Activated gamma-delta T cell treated with Interleukin-2 at 50 U/mL for 16 hours (primary cell): ENCODE measurements at places on chromosomes 4 and X.

- DNase-seq = no peak
Observed at GRCh38 chrX:24426340-24426913, 38.7 kb upstream of the PDK3 start.

GRCh38 chr4:48450740-48451139, 32.4 kb upstream of the SLC10A4 start:
- no peak for DNase-seq

- no peak for DNase-seq
Observed at GRCh38 chrX:150411656-150412055, 48.5 kb downstream of the MAMLD1 start.

GRCh38 chr4:114654592-114654991, 56.0 kb downstream of the UGT8 start:
- no peak for DNase-seq

DNA sequence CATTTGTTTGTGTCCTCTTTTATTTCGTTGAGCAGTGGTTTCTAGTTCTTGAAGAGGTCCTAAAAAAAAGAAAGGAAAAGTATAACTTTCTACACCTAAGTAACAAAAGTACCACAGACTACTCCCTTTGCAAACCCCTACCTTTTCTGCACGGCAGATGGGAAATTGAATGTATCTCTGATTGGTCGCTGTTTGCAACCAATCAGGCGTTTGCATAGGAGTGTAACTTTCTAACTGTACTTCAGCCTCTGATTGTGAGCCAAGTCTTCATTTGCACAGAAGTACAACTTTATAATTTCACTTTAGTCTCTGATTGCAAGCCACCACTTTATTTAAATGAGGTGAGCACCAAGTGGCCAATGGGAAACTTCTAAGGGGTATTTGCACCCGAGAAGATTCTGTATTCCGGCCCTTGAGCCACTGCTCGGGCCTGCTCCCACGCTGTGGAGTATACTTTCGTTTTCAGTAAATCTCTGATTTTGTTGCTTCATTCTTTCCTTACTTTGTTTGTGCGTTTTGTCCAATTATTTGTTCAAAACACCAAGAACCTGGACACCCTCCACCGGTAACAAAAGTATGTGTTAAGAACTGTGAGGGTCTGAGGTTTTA, 40.3 kb upstream of the FHL1 start:
- DNase-seq = no peak

- DNase-seq = no peak
Observed at GRCh38 chr4:42906891-42907759, 14.6 kb downstream of the GRXCR1 start.

- no peak for DNase-seq
Observed at GRCh38 chr4:114601304-114602052, 2.9 kb downstream of the UGT8 start.

DNA sequence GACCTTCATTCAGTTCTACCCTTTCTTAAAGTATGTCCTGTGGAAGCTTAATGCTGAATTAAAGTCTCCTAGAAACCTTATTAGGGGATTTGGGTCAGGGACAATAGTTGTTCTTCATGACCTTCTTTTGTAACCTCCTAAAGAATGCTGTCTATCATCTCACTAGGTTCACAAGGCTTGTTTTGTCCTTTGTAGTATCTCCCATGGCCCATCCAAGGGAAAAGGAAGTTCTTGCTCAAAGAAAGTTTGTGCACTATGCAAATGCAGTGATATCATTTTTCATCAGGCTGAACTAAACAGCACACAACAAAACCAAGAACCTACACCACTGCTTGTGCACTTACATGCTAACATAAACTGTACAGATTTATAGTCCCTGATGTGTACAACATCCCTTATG, 46.6 kb upstream of the PGM2 start:
- DNase-seq = no peak

DNA sequence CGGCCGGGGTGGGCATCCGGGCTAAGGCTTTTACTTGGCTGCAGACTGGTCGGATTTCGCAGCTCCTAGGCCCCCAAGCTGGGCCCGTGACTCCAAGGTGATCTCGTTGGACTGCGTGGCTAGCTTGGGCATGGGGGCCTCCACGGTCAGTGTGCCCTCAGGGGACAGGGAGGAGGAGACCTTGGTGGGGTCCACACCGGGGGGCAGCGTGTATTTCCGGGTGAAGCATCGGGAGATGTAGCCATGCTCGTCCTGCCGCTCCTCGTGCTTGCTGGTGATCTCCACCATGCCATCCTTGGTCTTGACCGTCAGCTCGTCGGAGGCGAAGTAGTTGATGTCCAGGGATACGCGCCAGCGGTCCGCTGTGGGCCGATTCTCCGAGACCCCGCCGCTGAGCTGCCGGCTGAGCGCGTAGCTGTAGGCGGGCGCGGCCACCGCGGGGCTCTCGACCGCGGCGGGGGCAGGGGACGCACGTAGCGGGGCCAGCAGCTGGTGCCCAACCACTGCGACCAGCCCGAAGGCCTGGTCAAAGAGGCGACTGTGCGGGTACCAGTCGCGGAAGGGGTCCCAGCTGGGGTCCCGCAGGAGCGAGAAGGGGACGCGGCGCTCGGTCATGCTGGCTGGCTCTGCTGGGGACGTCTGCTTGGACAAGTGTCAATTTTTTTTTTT, 881 bp upstream of the CACNA1F start:
- no peak for DNase-seq

DNA sequence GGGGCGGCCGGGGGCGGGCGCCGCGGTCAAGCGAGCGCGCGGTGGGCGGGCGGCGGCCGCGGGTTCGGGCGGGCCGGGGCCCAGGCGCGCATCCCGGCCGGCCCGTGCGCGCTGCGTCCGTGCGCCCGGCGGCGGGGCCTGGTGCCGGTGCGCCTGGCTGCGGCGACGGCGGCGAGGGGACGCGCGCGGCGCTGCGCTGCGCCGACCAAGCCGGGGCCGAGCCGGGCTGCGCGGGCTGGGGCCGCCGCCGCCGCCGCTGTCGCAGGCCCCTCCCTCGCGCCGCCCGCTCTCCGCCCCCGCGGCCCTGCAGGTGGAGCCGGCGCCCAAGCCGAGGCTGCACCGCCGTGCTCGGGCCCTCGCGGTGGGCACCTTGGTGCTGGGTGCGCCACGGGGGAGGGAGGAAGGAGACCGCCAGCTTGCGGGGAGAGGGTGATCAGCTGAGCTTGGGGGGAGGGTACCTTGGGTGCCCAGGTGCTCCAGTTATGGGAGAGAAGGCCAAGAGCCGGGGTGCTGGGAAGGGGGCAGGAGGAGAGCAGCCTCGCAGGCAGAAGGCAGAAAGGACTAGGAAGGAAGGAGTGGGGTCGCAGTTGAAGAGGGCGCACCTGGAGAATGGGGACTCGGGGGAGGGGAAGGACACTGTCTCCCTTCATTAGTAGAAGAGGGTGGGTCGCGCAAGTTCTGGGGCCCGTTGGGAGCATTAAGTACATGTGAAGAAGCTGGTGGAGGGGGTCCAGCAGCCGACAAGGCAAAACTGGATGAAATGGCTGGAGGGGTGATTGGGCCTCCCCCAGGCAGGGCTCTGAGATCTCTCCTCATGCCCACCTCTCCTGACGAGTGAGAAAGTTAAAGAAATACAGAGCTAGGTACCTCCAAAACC, at the start of gene PPP2R2C:
PPP2R2C (minus strand) TSS at position 228 of the 877 bp plus-strand sequence. CDS start 385 bp downstream, outside the sequence.
- DNase-seq = no peak

- no peak for DNase-seq
Observed at GRCh38 chrX:107747596-107748161, 27.9 kb downstream of the TSC22D3 start.

DNA sequence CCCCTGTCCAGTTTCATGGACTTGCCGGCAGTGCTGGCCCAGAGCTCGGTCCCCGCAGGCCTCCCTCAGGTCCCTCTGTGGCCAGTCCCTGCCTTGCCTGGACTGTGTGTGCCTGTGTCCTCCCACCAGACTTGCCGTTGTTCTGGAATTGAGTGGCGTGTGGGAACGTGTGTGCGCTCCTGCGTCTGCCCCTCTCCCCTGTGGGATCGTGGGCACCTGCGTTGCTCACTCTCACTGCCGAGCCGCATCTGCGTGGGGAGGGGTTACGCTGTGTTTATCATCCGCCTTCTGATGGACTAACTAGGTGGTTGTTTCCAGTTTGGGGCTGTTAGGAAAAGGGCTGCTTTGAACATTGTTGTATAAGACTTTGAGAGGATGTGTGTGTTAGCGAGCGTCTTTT, 21.2 kb downstream of the PCGF3 start:
- no peak for DNase-seq
